Left lung (tissue), 14 donors: ENCODE measurements at places on chromosomes 5 and 9.

- no peak for DNase-seq
These were observed 193.4 kb downstream of the ARRDC3 start for GRCh38 chr5:91189480-91190313.

GRCh38 chr5:83924171-83924570 is 203.5 kb upstream of the HAPLN1 start:
- DNase-seq, result no peak

GRCh38 chr5:74194196-74194595 is 446.3 kb downstream of the ENC1 start:
- no peak for DNase-seq

DNA sequence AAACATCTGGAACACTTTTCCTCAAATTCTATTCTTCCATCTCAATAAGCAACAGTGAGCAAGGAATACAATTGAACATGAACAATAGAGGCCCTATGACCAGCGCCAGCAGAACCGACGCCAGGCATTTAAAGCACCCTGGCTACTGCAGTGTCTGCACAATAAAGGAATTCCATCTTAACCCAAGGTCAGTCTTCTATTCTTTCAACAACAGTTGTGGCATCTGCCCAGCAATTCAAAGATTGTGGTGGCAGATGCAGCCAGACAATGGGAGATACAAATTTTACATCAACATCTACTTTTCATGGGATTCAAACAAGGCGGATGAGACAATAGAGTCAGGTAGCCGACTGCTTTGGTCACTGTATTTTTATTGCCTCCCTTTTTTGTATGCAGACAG is 65.9 kb downstream of the ELL2 start:
- no peak for DNase-seq
